ENCODE measurements at places on chromosomes 16 and 17.

GRCh38 chr17:81807210-81807719, 3.3 kb downstream of the GCGR start:
- DNase-seq = no peak

- no peak for DNase-seq
Measured at GRCh38 chr16:86064431-86065250, 165.7 kb downstream of the IRF8 start.

GRCh38 chr17:1693339-1693738, 8.7 kb upstream of the PRPF8 start:
- no peak for DNase-seq

DNA sequence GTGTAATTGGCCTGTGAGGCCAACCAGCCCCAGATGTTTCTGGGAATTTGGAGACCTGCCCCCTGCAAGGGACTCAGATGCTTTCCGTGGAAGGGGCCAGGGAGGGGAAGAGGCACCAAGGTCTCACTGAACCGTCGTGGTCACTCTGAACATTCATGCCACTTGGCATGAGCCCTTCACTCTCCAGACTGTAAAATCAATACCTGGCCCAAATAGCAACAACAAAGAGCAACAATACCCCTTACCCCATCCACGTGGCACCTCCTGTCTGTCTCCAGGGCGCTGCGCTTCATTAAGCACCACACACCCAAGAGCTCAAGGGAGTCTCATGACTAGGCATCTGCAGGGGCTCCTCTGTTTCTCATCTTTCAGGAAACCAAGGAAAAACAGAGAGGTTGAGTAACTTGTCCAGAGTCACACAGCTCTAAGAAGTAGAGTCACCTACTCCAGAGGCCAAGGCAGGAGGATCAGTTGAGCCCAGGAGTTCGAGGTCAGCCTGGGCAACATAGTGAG, 52.8 kb downstream of the SOCS1 start:
- no peak for DNase-seq

DNA sequence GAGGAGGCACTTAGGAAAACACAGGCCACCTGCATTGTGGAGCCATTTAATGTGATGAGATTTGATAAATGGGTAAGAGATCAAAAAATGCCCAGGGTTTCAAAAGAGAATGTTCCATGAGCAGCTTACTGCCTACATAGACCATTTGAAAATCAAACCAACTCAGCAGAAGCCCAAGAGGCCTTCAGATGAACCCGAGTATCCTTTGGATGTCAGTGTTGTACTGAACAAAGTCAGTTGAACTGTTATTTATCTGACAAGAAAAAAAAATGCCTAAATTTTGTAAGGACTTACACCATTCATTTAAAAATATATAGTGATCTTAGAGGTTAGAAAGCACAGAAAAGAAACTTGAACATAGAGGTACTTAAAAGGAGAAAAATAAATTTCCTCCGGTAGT, 381.7 kb downstream of the ZFHX3 start:
- DNase-seq = no peak

DNA sequence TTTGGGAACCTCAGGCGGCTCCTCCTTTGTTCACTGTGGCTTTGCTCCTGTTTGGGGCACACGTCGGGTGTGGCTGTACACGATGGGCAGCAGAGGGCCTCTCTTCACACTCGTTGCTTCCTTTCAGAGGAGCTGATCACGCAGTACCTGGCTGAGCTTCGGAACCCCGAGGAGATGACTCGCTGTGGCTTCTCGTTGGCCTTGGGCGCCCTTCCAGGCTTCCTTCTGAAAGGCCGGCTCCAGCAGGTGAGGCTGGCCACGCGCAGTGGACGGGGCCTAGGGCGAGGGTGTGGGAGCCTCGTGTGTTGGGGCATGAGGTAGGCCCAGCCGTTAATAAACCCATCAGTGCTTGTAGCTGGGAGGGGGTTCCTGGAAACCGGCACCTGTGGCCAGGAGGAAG, 85.0 kb upstream of the ZNF750 start:
- DNase-seq = no peak

DNA sequence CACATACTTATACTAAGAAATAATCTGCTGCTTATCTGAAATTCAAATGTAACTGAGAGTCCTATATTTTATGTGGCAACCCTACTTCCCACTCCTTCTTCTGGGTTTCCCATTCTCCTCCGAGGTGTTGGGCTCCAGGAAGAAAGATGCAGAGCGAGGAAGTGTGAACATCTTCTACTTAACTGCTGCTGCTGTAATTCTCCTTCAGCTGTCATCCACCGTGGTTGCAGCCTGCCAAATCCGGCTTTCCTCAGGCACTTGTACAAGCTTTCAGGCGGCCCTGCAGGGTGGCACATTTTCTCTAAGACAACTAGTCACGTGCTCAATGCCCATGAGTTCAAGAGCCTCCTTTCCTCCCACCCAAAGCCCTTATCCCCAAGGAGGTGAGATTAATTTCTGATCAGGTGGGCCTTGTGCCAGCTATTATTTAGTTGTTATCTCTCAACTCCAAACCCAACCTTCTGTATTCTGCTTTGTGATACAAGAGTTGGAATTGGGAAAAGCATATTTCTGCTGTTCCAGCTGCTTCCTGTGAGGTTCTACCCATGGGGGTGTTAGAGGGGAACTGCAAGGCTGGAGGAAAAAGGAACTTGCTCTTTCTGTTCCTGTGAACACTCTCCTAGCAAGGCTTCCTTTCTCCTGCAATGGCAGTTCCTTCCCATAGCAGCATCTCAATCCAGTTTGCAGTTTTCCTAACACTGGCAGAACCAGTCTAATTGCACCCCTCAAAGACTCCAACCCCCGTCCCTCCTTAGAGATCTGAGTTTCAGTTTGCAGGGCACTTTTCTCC, 67.6 kb upstream of the RBBP6 start:
- no peak for DNase-seq

Data from effector CD8-positive, alpha-beta T cell (primary cell).